Bronchial smooth muscle cell (primary cell): ENCODE measurements at places on chromosomes 7 and 10. TPM values are rescaled to one million over a fixed set of nuclear protein-coding genes. Genes with fewer than 3 reads are reported as not detected.

Gene LANCL2
- total RNA-seq: 13.7 and 19.1 TPM in 2 replicates

Gene VWDE
- total RNA-seq: under 0.01 and 0.16 TPM in 2 replicates

Gene OR2F2
- not detected in 2 replicates for total RNA-seq

Gene CYP26C1
- under 0.01 TPM in 2 replicates for total RNA-seq

Gene AQP1
- total RNA-seq: 1.4 and 1.7 TPM in 2 replicates

Gene LRRC61
- 0.69 and 1.4 TPM in 2 replicates for total RNA-seq

Gene TMEM236
- total RNA-seq: under 0.01 TPM in 1 of 2 replicates, not detected in the other

Gene DDC
- total RNA-seq: not detected in 2 replicates

Gene TRPV6
- not detected in 2 replicates for total RNA-seq

Gene GPR85
- 1.1 and 1.9 TPM in 2 replicates for total RNA-seq

Gene SNX13
- total RNA-seq: 26.1 and 37.7 TPM in 2 replicates

Gene LRRD1
- under 0.01 TPM in 1 of 2 replicates, not detected in the other for total RNA-seq

Gene VGF
- total RNA-seq: 0.32 TPM in 1 of 2 replicates, not detected in the other

Gene GCK
- total RNA-seq: 1.1 and 3.2 TPM in 2 replicates

Gene CHRM2
- 0.32 and 3.0 TPM in 2 replicates for total RNA-seq

Gene ZNF518A
- 10.6 and 15.6 TPM in 2 replicates for total RNA-seq

Gene NKX1-2
- total RNA-seq: not detected in 2 replicates
